ENCODE measurements at places on chromosomes 1 and 21.

DNA sequence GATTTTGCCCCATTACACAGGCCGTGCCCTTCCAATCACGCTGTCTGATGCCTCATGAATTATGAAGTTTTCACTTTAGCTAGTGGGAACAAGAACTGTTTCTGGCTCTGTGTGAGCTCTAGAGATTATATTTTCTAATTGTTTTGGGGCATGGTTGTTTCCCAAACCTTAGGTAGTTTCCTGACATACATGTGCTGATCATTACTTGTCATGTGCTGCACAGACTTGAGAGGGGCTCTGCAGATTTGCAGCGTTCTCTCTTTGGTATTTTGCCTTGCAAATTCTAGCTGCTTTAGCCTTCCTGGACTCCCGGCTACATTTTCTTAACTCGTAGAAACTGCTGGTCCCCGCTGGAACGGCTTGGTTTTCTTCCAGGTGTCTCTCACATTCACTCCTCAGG, 142.1 kb upstream of the IVNS1ABP start:
- DNase-seq = no peak

- DNase-seq = no peak
These were observed 9.7 kb downstream of the S100A6 start for GRCh38 chr1:153526132-153526543.

- no peak for DNase-seq
These were observed 275.5 kb upstream of the FMN2 start for GRCh38 chr1:239816081-239816782.

DNA sequence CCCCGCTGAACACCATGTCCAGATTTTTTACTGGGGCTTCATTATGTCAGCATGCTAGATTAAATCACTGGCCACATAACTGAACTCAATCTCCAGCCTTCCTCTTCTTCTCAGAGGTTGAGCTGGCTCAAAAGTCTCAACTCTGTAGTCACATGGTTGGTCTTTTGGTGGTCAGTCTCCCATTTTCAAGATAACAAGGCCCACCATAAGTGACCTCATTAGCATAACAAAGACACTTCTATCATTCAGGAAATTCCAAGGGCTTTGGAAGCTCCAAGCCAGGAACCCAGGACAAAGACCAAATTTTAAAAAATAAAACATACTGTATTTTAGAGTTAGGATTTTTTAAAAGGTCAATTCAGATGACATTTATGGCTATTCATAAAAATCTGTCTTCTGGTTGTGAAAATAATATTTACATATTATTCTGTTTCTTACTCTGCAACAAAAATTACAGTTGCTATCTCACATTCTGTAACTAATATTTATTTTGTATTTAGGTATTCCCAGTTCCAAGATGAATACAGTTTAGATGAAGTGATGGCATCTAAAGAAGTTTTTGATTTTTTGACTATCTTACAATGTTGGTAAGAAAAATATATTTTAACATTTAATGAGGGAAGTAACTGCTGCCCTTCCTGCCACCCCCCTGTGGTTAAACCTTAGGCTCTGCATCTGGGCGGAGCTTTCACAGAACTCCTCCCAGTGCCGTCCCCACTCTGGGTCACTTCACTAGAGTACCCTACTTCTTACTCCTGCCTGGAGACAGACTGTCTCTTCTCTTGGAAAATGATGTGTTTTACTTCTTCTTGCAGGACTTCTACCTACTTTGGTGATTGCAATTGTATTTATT, 49.3 kb downstream of the SCP2 start:
- peak; percentile 26 for DNase-seq

DNA sequence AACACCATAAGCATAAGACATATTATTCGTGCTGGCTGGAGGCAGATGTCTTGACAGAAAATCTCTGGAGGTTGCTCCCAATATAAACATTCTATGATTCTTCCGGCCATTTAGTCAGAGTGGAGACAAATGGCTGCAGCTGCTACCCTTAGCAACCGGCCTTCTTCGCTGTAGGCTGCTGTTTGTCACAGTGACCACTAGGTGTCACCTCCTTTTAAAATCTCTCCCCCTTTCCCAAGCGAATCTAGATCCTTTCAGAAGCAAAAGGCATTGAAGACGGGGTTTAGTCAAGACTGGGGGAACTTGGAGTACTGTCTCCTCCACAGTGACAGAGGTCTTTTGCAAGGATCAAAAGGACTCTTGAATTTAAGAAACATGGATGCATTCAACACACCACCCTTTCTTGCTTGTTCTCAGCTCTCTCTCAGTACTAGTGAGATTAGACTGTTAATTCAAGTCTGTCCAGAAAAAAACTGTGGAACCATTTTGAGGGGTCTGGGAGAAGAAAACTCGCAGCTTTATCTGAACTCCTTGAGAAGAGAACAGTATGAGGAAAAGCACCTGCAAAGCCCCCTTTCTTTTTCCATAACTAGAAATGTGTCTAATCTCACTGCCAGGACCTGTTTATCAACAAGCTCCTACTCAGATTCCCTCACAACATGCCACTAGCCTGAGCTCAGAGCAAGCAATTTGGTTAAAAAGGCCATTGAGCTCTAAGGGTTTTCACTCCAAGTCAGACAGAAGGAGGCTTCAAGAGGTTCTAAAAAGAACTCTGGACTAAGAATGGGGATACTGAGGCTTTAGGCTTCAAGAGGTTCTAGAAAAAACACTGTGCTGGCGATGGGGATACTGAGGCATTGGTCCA, 408.3 kb upstream of the PLXNA2 start:
- peak; percentile 65 for DNase-seq

- DNase-seq = peak; percentile 68
These were observed 21.2 kb upstream of the PRKACB start for GRCh38 chr1:84122780-84123382.

GRCh38 chr1:197184190-197184589, 37.7 kb upstream of the ASPM start:
- DNase-seq = no peak

DNA sequence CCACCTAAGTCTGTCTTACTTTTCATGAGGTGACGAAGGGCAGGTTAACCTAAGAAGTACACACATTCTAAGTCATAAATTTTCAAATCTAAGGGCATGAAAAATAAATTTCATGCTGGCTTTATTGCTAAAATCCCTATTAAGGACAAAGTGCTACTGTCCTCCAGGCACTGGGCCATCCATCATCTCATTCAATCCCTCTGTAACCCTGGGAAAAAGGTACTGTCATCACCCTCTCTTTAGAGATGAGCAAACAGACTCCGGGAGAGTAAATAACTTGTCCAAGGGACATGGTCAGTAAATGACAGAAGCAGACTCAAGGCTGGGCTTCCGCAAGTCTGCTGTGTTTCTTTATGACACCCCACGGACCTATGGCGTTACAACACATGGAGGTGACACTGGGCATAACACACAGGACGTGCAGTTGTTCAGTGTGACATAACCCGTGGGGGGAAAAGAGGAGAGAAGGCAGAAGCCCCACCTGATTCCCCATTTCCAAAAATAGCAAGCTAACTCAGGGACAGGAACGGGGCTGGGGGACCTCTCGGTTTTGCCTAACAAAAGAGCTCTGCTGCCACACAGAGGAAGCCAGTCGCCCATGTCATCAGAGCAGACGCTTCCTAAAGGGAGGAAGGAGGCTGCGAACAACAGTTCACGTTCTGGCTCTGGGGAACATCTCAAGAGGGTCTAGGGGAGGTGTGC, 12.5 kb upstream of the SRM start:
- DNase-seq = no peak

DNA sequence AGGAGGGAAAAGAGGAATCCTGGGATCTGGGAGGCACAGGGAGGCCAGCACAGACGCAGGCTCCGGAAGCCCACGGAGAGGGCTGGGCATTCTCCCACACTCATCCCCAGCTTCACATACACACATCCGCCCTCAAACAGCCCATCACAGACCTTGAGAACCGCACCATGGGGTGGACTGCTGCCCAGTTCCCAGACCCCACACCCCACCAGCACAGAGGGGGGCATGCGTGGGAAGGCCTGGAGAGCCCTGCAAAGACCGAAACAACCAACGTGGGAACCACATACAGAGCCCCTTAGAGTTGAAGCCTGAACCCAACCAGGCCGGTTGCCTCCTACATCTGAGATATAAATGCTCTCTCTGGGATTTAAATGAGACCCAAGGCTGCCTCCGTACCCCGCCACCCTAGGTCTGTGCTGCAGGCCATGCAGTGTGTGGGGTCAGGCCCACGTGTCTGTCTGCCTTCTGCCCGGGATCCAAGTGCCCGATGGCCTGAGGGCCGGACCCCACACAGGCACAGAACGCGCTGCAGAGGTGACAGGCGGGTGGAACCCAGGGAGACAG, 126.2 kb upstream of the COL6A1 start:
- DNase-seq = no peak

DNA sequence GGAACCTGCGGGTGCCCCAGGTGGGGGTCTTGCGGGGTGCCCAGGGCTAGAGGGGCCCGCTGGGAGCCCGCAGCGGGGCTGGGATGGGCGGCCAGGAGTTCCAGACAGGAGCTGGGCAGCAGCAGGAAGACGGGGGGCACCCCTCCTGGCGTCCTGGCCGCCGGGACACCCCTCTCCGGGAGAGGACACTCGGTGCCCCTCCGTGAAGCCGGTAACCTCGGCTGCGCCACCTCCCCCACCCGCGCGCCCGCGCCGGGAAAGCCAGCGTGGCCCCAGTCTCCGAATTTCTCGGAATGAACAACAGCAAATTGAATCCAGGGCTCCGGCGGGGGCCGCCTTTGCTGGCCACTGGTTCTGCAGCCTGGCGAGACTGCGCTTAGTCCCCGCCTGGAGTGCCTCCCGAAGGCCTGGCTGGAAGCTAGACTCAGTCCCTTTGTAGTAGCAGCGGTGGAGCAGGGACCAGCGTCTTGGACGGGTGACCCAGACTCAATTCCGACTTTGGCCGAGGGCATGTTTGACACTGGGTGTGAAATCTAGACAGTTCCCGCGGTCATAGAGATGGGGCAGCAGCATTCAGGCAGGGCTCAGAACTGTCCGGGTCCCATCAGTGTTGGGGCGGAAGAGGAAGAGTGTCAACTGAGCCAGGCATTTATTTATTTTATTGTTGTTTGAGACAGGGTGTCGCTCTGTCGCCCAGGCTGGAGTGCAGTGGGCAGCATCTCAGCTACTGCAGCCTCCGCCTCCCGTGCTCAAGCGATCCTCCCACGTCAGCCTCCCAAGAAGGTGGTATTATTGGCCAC, 773 bp downstream of the IFNGR2 start:
- DNase-seq = peak; percentile 69

- DNase-seq = no peak
These were observed 65.1 kb upstream of the HSD17B7 start for GRCh38 chr1:162725301-162725837.

- no peak for DNase-seq
These were observed 119.2 kb downstream of the ITSN1 start for GRCh38 chr21:33761441-33762036.

DNA sequence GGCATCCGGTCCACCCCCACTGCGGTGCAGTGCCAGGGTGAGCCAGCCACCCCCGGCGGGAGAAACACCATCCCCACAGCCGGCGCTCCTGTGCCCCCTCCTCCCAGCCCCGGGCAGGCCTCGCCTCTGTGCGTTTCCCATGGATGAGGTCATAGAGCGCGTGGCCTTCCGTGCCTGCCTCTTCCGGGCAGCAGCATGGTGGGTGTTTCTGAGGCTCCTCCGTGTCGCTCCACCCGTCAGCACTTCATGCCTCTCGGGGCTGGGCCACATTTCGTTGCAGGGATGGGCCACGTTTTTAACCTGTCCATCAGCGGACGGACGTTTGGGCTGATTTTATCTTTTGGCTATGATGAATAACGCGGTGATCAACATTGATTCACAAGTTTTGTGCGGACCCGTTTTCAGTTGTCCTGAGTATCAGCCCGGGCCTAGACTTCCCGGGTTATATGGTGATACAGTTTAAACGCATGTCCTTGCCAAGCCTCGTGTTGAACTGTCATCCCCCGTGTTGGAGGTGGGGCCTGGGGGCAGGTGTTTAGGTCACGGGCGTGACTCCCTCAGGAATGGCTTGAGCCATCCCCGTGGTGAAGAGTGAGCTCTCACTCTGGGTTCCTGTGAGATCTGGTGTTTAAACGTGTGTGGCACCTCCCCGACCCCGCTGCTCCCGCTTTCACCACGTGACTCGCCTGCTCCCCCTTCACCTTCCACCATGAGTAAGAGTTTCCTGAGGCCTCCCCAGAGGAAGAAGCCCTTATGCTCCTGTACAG, 64.8 kb downstream of the SLX9 start:
- DNase-seq = no peak

- no peak for DNase-seq
These were observed 181.2 kb upstream of the SGIP1 start for GRCh38 chr1:66352792-66353191.

GRCh38 chr1:24203404-24203803, 16.3 kb upstream of the IFNLR1 start:
- peak; percentile 44 for DNase-seq

DNA sequence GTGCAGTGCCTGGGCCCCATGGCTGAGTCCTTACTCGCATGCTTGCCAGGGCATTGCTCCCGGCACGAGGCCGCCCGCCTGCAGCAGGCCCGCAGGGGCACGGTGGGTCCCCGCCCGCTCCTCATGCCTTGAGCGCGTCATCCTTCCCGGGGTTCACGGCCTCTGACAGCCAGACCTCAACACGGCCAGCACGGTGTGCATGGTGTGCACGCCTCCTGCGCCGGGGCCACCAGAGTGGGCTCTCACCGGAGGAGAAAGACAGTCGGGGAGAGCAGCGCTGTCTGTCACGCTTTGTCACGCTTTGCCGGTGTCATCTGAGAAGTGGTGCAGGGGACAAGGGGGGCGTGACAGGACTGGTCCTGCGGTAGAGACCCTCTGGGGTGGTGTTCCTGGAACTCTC, 11.9 kb upstream of the COL18A1 start:
- DNase-seq = no peak

- peak; percentile 35 for DNase-seq
These were observed 1809.6 kb downstream of the BRINP3 start for GRCh38 chr1:188668083-188668482.

- no peak for DNase-seq
These were observed 805.9 kb upstream of the ADAMTS5 start for GRCh38 chr21:27772816-27773215.

DNA sequence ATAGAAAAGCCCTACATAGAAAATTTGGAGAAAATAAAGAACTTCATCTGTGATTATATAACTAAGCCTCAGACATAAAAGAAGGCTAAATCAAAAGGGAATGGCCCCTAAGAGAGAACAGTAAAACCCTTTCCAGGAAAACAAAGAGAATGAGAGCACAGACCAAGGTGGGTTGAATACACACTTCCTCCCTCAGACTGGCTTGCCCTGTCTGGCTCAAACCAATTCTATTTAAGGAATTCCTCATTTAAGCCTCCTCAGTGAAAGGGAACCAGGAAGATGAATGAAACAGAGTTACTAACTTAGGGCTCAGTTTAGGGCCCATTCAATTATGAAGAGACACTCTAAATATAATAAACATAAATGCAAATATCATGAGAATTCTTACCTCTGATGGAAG, 10.6 kb upstream of the SYT14 start:
- DNase-seq = no peak
